Naive thymus-derived CD8-positive, alpha-beta T cell (primary cell): ENCODE measurements at places on chromosomes 11 and 22.

GRCh38 chr22:17035246-17035645, 27.2 kb upstream of the GAB4 start:
- no peak for DNase-seq

GRCh38 chr22:21080435-21081137, 34.8 kb downstream of the LRRC74B start:
- DNase-seq, result no peak

DNA sequence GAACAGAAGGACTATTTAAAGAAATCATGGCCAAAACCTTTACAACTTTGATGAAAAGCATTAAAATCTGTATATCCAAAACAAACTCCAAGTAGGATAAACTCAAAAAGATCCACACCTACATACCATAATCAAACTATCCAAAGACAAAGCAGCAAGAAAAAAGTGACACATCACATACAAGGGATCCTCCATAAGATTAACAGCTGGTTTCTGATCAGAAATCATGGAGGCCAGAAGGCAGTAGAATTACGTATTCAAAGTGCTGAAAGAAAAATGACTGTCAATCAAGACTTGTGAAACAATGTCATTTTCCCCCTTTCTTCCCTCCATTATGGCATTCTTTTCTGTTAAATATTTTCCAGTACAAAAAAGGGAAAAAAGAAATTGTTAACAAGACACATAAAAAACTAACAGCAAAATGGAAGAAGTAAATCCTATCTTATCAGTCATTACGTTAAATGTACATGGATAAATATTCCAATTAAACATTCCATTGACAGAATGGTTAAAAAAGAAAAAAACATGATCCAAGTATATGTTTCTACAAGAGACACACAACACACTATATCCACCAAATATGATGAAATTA, 34.2 kb upstream of the ARHGAP32 start:
- DNase-seq, result no peak

DNA sequence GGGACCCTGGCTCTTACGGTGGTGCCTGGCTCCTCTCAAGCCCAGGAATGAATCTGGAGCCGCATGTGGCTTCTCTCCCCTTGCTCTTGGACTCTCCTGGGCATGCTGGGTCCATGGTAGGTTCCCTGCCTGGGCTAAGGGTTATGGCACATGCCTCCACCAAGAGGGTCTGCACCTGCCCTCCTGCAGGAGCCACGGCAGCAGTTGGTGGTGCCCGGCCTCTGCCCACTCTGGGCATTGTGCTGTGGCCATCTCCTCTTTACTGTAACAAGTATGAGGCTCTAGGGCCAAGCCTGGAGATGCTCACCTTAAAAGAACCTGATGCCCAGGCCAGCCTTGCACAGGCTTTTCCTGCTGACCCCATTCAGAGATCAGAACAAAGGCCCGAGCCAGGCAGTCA, 104.0 kb upstream of the PITPNB start:
- no peak for DNase-seq

- no peak for DNase-seq
These were observed 262.5 kb upstream of the ANO5 start for GRCh38 chr11:21930408-21930807.

DNA sequence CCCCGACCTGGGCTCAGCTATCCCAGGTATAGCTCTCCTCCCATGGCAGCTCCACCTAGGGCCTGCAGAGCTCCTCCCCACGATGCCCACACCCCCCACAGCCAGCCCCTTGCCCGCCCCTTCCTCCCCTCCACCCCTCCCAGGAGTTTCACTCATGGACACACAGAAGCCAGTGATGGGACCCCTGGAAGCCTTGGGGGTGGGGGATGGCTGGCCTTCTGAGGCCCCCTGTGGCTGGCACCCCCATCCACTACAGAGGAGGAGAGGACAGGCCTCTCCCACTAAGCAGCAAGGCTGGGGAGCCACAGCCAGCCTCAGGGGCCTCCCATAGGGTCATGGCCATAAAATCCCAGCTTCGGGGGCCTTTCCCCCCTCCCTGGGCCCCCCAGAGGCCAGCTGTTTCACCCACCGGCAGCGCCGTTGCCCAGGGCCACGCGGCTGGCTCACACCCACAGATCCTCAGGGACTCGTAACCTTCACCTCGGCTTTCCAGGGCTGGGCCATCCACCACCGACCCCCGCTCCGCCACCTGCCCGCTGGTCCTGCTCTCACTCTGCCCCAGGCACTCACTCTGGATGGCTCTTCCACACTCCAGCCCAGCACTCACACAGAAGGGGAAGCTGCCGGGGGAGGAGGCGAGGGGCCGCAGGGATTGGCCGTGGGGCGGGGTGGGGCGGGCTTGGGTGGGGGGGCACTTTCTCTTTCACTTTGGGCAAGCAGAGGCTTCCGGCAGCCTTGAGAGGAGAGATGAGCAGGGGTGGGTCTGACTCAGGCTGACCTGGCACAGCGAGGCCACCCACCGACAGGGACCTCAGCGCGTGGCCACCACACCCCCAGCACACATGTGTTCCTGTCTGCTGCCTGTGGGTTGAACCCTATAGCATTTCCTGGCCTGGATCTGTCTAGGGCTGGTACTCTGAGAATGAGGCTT, 2.2 kb downstream of the SLC25A22 start:
- peak; percentile 69 for DNase-seq

DNA sequence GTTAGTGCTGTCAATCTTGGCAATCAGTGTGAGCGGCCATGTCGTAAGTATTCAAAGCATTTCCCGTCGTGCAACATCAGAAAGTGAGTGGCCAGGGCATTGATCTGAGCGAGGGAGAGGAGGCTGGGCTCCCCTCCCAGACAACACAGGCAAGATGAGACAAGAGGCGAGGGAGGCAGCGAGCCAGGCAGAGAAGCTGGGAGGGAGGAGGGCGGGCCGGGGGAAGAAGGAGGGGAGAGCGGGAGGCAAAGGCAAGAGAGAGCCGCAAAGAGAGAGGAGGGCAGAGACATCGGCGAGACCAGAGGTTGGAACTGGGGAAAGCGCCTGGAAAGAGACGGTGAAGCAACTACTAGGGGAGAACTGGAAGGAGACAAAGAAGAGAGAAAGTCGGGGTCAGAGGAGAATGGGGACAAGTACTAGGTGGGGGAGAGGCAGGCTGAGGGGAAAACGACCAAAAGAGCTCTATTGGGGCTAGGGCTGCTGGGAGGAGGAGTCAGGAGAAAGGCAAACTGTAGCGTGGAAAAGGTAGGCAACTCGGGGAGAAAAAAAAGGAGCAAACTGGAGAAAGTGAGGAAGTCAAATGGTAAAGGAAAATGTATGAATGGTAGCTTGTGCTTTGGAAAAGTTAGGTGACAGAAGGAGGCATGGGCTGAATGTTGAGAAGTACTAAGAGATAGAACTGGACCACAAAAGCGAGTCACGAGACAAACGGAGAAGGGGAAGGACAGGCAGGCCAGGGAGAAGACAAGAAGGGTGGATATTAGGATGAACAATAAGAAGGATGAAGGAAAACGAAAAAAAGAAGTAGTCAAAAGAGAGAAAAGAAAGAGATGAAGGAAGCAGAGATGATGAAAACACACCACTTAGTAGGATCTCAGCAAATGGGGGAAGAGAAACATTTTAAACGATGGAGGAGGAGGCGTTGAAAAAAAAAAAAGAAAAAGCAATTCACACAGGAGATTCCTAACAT, 130.5 kb upstream of the C11orf58 start:
- DNase-seq, result no peak

DNA sequence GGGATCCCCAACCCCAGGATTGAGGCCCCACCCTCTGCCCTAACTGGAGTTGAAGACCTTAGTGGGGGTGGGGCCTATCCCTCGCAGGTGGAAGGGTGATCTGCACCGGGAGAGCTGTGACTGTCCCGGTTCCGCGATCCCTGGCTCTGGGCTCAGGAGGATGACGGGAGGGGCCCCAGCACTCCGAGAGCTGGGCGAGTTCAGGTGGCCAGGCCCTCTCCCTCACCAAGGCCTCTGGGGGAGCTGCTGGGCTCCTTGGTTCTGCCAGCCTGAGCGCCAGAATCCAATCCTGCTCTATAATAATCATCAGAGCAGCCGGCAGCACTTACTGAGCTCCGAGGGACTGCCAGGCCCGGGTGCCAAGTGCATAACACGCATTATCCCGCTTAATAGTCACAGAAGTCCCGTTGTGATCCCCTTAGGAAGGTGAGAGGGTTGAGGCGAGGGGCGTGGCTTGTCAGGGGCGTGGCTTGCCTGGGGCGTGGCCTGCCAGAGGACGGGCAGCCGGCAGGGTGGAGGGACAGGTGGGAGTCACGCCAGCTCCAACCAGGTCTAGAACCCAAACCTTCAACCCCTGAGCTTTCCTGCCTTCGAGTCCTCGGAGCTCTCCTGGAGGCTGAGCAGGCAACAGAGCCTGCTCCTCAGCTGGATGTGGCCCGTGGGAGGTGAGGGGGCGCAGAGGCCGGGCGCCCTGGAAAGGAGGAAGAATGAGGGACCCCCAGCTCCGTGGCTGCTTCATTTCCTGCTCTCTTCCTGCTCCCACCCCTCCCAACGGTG, 7.3 kb upstream of the SYT7 start:
- peak; percentile 70 for DNase-seq

GRCh38 chr11:7060868-7061267, 27.9 kb upstream of the RBMXL2 start:
- DNase-seq, result no peak

- DNase-seq, result no peak
These were observed 23.9 kb downstream of the MYO7A start for GRCh38 chr11:77151804-77152509.

DNA sequence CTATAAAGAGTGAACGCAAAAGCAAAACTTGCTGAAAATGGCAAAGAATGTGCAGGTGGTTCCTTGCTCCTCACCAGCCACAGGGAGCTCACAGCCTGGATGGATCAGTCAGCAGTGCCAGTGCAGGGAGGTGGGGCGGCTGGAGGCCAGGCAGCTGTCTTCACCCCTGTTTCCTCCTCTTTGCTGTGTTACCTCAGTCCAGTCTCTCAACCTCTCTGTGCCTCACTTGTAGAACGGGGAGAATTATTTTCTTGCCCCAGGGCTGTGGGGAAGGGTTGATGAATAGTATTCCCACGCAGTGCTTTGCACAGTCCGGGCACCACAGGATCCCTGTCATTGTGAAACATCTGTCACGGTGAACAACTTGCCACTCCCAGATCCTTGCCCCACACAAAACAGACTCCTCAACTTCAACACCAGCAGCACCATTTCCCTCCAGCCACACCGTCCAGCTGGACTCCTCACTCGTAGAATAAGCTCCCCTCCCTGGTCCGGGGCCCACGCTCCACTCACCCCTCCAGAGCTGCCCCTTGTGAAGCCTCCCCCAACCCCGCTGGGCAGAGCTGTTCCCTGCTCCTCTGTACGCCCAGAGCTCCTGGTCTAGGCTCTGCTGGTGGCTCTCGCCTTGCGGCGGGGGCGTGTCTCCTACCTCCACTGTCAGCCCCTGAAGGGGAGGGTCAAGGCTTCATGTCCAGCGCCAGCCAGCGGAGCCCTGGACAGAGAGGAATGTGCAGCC, 27.7 kb downstream of the MPPED1 start:
- DNase-seq, result no peak

GRCh38 chr22:32735526-32735925, 66.0 kb upstream of the TIMP3 start:
- DNase-seq, result no peak

DNA sequence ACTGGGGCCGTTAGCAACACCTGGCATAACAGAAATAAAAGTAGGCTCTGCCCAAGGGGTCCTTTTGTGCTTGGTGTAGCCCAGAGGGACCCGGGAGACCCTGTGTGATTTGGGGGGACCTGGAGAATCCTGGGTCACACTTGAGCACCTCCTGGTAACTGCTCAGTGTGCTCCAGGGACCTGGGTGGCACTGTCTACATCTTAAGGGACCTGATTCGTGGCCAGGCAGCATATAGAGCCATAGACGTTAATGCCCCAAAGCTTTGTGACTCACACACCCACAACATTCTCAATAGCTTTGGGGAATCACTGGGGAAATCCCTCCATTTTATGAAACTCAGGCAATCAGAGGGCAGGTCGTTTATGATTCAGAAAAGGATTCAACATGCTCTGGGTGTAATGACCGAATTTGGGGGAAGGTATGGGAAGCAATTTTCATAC, 3.6 kb upstream of the IGF2 start:
- no peak for DNase-seq

DNA sequence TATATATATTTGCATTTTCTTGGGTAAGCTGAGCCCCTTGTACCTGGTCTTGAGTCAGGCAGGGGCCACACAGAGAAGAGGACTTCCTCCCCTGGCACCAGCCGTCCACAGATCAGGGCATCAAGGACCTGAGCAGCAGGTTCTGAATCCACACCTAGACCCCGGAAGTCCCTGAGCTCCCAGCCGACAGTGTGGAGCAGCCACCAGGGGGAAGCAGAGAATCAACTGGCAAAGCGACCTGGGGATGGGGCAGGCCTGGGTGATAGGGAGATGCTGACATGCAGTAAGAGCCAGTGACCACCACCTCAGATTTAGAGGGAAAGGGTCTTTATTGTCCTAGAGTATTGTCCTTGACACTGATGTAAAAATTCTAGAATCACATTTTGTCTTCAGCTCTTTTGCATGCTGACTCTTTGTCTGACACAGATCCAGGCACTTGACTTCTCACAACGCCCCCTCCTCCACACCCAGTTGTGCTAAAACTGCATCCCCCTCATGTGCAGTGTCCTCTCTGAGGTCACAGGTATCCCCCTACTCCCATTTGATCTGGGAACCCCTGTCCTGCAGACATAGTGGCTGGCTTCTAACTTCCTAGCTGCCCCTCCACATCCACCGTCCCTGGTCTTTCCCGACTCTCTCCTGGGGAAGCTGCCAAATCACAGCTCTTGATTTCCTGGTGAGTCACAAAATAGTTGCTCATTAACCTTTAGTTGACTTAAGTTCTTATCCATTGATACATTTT, 109.3 kb downstream of the GGTLC2 start:
- DNase-seq, result peak; percentile 64

DNA sequence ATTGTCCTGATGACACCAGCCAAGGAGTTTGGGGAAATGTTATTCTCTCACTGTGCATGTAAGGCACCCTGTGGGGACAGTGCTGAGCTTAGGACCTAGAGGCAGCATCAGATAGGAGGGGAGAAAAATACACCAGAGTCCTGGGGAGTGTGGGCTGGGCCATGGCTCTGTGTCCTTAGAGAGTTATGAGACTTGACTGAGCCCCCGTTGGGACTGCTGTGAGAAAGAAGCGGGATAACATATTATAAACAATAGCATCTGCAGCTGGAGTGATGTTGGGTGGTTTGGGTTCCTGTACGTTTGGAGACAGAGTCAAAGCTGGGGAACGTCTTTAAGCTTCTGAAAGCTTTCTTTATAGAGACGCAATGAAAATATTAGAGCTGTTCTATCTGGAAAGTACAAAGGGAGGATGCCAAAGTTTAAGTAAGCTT, 90.9 kb upstream of the CRTAM start:
- DNase-seq, result no peak

DNA sequence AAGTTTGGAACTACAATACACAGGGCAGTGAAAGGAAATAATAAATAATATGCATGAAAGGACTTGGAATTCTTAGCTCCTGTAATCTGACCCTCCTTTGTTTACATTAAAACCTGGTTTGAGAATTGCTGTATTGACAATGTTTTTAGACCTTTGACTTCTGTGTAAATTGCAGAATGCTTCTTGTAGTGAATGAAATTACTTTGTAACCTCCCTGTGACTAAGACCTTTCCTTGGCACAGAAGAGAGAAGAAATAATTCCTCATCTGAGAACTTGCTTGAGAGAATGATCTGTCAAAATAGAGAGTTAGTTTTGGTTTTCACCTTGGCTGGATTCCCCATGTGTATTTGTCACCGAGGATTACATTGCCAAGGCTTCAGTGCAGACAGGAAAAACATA, 640.0 kb upstream of the ANO5 start:
- DNase-seq, result no peak
